Fibroblast of gingiva (primary cell): ENCODE measurements at places on chromosomes 1 and 21.
A peak's percentile ranks its signal among the peaks of the same experiment; 100 is the strongest.

- no peak for DNase-seq
Observed at GRCh38 chr1:244821134-244821533, 14.3 kb upstream of the COX20 start.

GRCh38 chr1:4267381-4268261 lies 367.5 kb upstream of the C1orf174 start:
- DNase-seq: no peak

- no peak for DNase-seq
Observed at GRCh38 chr1:20626524-20626923, 6.7 kb upstream of the PINK1 start.

DNA sequence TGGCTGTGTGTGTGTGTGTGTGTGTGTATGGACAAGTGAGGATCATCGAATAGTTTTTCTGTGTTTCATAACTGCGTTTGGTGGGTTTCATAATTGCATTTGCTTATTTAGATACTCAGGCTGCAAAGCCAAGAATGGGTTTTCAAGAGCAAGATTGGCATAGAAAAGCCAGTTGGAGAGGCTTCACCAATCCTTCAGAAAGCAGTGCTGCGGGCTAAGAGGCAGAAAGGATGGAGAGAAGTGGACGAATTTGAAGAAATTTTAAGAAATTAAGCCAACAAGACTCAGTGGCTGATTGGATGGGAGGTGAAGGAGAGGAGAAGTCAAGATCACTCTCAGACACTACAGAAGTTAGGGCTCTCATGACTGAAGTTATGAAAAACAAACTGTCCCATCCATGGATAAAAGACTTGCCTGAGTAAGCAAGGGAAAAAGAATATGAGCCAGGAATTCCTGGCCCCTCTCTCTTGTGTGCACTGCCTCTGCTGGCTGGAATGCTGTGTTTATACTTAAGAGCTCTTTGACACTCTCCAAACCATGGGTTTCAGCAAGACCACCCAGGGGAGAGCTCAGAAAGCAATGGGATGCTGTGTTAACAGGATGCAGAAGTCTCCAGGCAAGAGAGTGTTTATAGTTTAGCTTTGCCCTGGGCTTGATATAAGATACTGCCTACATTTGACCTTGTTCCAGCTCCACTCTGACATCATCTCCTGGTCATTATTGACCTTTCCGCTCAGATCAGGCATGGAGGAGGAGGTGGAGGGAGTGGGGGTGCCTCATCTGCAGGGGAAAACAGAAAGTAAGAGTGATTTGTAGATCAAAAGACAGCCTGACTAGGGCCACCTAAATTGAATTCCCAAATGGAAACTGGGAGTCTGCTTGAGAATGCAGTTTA lies 232.0 kb upstream of the PLXNA2 start:
- no peak for DNase-seq

- peak; percentile 52 for DNase-seq
Observed at GRCh38 chr1:16078925-16079656, 5.6 kb upstream of the FAM131C start.

DNA sequence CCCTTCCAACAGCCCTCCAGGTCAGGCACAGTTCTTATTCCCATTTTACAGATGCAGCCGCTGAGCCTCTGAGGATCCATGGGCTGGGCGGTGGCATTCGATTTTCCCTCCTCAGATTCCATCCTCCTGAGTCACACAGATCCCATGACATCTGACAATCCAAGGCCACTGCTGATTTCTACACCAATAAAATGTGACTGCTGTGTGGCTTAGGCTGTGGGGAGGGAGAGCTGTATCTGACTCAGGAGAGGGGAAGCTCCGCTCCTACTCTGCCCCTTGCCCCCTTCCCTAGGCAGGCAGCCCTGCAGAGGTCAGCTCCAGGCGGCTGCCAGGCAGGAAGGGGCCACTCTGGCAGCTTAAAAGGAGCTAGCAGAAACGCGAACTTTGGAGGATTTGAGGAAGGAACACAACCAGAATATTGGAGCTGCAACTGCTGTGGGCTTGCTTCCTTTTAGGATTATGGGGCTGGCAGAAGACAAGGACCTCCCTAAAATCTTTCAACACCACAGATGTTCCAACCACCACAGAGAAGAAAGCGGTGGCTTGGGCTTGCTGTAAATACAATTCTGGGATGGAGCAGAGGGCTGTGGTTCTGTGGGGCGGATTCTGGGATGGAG lies 50.0 kb downstream of the MRPL37 start:
- peak; percentile 69 for DNase-seq

DNA sequence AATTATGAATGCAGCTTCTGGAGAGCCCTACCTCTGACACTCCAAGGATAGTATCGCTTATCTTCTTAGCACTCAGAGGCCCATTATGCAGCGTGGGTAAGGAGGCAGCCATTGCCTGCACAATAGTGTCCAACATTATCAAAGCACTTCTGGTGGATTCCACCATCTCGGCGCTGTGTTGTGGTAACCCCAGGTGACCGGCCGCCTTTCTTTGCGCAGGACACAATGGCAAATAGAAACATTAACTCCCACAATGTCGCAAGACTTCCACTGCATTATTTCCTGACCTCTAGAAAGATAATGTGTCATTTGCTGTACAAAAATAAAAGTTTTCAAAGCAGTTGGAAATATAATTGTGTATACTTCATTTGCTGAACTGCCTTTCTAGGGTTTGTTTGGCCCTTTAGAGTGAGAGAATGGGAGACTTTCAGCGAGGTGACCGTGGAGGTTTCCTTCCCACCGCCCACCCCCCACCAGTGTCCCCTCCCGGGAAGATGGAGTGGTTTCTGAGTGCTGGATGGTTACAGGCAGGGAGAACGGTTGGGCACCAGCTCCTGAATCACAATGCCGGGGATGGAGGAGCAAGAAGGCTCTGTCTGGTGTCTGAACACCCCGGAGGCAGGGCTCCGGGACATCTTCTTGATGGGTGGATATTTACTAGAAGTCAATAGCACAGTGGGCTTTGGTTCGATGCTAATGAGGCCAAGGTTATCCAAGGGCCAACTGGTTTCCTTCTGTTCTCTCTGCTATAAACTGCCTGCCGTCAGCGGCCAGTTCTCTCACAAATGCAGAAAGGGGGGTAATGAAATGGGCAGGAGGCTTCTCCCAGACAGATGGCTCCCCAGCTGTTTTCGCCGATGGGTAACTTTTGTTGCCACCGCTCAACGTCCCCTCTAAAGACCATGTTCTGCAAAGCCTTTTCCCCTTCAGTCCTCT lies 215.4 kb upstream of the PROX1 start:
- no peak for DNase-seq

DNA sequence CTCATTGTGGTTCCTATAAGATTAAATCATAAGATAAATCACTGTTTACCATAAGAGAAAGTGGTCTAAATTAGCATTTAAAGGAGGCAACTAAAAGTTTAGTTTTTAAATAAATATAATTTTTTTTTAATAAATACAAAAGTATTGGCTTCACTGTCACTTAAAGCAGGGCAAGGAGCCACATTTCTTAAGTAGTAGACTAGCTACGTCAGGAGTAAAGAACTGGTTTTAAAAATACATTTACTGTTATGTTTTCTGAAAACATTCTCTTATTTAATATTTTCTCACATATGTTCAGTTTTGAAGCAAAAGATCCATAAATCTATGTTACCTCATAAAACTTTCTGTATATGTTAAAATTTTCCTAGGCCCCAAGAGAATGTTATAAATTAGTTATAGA lies 2.2 kb downstream of the ANGPTL1 start:
- DNase-seq: no peak

DNA sequence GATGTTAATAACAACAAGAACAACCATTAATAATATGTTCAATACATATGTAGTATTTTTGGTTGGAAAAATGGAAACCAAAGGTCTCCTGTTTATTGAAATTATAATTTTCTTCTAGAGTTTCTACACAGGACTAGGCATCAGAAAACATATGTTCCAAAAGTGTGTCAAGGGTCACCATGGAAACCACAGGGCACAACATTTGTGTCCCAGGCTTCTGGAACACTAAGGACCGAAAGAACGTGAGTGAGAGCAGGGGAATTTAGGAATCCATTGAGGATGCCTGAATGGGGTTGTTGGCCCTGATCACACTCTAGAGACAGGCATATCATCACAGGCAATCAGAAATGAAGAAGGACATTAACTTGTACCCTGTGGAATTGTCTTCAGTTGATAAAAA lies 7.5 kb upstream of the CDC14A start:
- DNase-seq: no peak

DNA sequence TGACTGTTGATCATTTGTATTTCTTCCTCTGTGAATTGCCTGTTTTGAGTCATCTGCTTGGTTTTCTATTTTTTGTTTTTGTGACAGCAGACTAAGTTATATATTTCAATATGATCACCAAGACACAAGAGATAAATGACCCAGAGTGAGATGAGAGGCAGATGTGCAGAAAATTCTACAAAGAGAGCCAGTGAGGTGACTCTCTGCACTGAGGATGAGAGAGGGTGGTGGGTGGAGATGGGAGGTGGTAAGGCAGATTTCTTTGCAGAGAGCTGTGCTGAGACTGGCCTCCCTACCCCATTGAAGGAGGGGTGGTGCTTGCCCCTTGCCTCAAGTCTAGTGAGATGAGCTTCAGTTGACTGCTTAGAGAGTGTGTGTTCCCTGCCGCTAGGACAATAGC lies 17.6 kb upstream of the FCAMR start:
- no peak for DNase-seq

GRCh38 chr1:63414691-63415365 lies 47.4 kb downstream of the ALG6 start:
- no peak for DNase-seq

DNA sequence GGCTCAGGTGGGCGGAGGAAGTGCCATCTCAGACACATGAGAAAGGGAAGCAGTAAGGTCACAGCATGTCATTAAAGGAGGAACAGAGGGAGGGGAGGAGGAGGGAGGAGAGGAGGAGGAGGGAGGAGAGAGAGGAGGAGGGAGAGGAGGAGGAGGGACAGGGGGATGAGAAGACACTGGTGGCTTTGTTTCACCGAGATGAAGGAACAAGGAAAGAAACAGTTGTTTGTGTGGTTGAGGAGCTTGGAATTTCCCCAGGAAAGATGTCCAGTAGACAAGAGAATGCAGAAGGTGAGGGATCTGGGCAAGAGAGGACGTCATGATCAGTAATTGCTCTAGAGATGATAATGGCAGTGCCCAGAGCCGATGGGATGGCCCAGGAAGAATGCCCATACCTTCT lies 97.7 kb downstream of the AJAP1 start:
- no peak for DNase-seq

DNA sequence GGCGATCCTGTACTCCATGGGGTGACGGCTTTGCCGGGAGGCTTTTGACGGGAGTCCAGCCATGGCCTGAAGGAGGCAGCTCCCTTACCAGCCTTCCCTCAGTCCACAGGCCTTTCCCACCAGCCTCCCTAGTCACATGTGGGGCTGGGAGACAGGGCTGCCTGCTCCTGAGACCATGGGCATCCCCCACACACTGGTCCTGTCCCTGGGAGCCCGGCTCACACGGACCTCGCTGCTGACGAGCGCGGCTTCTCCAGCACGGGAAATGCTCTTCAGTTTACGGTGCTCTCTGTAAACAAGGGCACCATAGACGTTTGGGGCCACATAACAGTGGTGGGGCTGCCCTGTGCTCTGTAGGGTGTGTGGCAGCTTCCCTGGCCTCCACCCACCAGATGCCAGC lies 104.5 kb upstream of the TMEM51 start:
- no peak for DNase-seq

- DNase-seq: no peak
Observed at GRCh38 chr1:71561206-71561605, 480.4 kb upstream of the ZRANB2 start.

- DNase-seq: no peak
Observed at GRCh38 chr1:59104191-59104760, 192.6 kb upstream of the FGGY start.

DNA sequence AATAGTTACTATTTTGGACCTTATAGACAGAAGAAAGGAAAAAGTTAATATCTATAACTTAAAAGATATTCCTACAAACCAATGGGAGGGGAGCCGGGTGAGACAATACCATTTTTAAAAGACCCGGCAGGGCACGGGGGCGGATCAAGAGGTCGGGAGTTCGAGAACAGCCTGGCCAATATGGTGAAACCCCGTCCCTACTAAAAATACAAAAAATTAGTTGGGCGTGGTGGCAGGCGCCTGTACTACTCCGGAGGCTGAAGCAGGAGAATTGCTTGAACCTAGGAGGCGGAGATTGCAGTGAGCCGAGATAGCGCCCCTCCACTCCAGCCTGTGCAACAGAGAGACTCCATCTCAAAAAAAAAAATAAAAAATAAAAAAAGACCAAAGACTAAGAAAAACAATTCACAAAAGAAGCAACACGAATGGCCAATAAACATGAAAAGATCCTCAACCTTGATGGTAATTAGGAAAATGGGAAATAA lies 1.2 kb upstream of the PSMB2 start:
- no peak for DNase-seq

DNA sequence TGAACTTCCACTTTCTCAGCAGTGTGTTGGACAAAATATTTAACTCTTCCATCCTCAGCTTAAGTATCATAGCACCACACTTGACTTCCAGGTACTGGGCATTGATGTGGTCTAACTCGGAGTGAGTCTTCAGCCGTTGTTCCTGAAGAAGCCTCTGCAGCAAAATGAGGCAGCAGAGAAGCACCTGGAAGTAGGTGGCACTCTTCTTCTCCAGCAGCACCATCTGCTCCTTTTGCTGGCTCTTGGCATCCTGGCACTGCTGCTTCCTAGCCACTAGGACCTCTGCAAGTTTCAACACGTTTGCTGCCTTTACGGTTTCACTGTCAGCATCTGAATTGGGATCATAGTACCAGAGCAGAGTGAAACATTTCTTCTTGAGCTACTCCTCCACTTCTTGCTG lies 162.5 kb upstream of the GORAB start:
- DNase-seq: no peak

DNA sequence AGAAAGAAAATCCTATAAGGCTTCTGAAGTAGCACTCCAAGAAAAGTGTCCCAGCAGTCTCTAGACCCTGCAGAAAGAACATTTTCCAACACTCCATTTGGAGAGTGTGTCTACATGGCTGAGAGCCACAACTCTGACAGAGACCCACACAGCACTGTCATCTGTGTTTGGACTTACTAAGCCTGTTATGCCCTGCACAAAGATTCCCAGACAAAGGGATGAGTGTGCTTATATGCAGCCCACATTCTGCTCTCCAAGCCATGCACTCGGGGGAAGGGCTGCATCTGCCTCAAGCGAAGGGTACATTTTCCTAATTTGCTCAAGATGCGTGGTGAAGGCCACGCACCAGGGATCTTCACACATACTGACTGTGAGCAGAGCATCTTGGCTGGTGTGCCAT lies 24.4 kb upstream of the SLAMF6 start:
- DNase-seq: no peak

DNA sequence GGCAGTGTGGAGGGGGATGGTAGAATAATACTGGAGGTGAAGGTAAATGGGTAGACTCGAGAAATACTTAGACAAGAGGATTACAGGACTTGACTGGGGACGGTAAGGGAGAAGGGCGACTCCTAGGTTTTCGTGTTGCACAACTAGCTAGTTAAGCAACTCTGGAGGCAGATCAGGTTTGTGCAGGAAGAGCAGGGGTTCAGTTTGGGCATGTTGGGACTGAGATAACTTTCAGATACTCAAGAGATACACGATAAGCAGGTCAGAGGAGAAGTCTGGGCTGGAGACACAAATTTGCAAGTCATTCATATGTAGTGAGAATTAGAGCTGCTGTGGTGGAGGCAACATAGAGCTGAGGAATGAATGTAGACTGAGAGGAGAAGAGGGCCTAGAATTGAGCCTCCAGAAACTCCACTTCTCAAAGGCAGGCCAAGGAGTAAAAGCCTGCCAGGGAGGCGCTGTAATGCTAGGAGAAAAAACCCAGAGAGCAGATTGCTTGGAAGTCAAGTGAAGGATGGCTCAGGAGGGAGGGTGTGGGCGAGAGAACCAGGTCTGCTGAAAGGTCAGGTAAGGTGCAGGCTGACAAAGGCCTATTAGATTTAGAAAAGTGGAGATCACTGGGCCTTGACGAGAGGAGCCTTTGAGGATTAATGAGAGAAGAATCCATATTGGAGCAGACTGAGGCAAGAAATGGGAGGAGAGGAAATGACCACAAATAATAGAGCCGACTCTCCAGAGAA lies 20.8 kb downstream of the MAB21L3 start:
- DNase-seq: no peak
